Cortex of kidney (tissue), 1 donor: ENCODE measurements at places on chromosomes 4 and X.

- DNase-seq, result no peak
These were observed 200.2 kb upstream of the FAM47A start for GRCh38 chrX:34332334-34332733.

GRCh38 chr4:104589264-104589868, 94.7 kb upstream of the CXXC4 start:
- DNase-seq, result no peak

- DNase-seq, result no peak
These were observed 248.7 kb downstream of the FMR1NB start for GRCh38 chrX:148229801-148230303.

DNA sequence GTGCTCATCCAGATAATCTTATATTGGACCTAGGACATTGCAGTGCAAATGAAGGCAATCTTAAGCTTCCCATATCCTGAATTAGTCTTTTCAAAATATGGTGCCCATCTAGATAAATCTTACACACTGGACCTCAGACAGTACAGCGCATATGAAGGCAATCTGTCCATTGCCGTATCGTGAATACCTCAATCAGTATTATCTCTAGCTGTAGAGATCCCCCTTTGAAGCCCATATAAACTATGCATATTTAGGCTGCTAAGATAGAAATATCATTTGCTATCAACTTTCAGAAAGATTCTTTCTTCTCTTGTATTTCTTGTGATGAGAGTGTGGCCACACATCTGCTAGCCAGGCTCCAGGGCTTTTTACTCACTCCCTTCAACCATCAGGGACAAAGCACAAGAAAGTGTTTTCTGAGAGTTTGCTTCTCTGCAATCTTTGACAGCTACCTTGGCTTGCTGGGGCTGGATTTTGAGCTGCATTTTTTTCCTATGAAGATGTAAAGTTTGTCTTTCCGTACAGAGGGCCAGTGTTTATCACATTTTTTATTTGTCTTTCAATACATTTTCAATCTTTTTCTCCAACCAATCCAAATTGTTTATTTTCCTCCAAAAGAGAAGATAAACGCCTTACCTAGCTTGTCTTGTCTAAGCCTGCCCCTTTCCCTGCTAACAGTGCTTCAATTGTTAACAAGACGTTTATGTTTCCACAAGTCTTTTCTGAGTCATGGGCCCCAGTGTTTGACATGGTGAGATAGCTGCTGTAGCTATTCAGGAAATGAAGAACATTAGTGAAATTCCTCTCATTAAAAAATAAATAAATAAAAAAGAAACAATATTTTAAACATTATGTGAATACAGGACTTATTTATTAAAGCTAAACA, 57.6 kb upstream of the FAT1 start:
- DNase-seq, result no peak

DNA sequence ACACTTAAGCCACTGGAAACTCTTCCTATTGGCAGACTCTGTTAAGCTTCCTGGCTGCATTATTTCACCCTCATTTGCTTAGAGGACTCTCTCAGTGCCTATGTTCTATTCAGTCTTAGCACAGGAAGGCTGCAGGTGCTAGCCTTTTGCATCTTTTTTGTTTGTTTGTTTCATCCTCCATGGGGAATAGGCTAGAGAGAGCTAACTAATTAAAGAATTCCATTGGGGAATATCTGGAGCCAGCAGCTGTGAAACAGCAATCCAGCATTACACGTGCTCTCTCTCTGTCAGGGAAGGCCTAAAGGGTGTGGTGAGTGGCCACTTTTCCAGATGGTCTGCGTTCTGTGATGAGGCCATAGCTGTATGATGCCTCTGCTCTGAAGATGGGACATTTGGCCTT, 633.6 kb downstream of the SPRY1 start:
- DNase-seq, result no peak

DNA sequence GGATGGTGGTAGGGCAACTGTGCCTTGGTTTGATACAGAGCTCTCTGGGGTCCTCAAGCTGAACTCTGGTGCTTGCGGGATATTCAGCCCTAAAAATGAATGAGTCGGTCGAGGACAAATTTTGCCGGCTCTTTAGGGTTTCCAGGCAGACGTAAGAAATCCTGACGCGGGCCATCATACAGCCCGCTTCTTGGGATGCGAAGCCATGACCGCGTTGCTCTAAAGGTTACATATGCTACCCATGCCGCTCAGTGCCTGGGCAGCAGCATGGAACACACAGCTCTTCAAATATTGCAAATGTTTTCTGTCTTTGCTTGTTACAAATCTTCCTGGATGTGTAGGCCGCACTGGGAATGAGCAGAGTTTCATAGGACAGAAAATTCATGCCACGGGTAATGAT, 55.6 kb downstream of the NBDY start:
- DNase-seq, result no peak

GRCh38 chr4:87465739-87466366, 43.5 kb downstream of the NUDT9 start:
- no peak for DNase-seq

- DNase-seq, result no peak
These were observed 7.7 kb upstream of the APBB2 start for GRCh38 chr4:41221850-41222645.

DNA sequence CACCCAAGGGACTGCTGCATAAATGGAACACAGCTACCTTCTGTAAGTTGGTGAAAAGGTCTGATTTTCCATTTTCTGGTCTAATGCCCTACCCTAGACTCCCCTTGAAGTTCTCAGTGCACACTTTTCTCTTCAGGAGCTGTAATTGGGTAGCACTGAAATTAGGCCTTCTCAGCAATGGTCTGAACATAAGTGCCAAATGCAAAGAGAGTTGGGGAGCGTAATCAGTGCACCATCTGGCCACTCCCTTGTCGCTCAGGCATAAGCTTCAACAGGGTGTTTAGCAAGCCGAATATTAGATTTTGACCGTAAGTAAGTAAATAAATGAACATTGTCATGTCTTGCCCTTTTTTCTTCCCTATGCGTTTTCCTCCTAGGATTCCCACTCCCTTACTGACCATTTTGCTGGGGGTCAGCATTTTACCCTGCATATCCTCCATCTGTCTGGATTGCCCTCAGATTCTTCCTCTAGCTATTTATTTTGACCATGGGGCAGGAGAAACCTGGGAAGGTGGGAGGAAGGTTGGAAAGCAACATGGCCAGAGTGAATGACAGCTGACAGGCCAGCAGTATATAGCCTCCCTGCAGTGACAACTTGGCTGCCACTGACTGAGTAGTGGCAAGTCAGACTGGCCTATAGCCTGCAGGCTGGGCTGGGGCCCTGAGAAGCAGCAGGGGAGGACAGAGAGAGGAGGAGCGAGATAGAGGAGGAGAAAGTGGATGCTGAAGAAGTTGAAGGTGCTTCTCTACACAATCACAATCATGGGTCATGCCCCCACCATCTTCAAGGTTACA, 2.7 kb downstream of the NHSL2 start:
- DNase-seq, result no peak

DNA sequence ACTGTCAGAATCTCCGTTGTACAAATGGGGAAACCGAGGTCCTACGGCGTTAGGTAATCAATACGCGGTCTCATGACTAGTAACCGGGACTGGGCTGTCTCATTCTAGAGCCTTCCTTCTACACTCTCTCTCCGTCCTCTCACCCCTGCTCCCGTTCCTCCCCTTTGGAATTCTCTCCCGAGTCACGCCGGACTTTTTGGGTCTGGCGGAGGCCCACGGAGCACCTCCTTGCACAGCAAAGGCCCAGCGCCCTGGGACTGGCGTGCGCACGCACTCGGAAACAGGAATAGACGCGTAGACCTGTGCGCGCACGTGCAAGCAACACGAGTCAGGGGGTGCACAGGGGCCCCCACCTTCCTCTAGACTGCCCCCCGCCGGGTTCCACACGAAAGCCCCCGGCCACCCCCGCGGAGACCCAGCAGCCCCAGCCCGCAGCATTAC, 361 bp downstream of the QDPR start:
- DNase-seq, result no peak
